ENCODE measurements at places on chromosomes 6 and 20. TPM values are rescaled to one million over a fixed set of nuclear protein-coding genes. Genes with fewer than 3 reads are reported as not detected.

- no peak for DNase-seq
These were observed 253.7 kb downstream of the TMEM242 start for GRCh38 chr6:157069585-157069984.

GRCh38 chr6:149108038-149108748, 209.3 kb upstream of the TAB2 start:
- no peak for DNase-seq

DNA sequence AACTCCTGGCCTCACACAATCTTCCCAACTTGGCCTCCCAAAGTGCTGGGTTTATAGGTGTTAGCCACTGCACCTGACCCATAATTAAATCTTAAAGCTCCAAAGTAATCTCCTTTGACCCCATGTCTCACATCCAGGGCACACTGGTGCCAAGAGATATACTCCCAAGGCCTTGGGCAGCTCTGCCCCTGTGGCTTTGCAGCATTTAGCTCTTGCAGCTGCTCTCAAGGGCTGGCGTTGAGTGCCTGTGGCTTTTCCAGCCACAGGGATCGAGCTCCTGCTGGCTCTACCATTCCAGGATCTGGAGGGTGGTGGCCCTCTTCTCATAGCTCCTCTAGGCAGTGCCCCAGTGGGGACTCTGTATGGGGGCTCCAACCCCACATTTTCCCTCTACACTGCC, 49.3 kb upstream of the CD2AP start:
- no peak for DNase-seq

DNA sequence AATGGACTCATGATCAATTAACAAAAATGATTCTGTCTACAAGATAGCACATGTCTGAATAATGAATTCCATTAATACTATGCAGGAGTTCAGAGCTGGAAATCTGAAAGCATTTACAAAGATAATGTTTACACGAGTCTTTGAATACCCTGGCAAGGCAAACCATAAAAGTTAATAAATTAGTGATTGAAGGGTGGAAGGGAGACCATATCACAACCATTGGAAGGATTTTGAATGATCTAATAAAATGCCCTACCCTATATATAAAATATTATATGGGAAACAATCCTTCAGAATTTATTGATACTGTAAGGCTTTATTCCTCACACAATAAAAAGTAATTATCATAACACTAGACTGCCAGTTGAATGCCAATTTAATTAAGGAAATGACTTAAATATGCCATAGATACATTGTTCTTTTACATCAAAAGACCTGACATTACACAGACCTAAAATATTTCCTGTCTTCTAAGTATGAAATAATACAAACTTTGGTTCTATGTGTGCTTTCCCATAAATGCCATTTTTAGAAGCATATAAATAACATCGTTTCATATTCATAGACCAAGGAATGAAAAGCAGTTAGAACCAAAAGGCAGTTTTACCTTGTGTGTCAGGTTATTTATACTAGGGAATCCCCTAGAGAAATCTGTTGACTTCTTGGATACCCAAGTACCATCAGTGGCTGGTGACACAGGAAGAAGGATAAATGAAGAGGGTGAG, 249.2 kb upstream of the MARCKS start:
- DNase-seq, result no peak

DNA sequence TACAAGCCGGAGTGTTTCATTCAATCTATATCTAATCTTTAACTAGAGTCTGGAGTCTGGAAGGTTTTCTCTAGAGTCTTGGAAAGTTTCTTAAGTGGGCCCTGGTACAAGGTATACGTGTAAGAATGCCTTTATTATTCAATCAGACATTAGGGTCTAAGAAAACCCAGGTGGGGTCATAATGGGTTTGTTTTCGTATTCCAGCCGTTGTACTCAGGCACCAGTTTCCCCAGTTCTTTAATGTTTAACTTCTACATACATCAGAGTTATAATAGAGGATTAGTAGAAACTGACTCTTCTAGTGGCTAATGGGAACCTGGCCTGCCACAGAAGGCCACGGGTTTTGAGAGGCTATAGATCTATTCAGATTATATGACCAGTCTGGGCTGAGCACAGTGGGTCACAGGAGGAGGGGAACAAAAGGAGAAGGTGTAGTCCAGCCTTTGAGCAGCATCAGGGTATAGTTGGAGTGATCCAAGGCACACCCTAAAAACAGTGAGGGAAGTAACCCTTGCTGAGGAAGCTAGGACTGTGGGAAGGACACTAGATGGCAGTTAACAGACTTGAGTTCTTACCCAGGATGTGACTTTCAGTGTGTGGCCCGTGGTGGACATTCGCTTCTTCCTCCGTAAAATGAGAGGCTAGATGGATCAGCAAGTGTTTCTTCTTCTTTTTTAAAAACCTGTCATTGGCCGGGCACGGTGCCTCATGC, 15.5 kb downstream of the FAM83B start:
- DNase-seq, result no peak

FAM162B gene
- not detected for total RNA-seq

- DNase-seq, result no peak
These were observed 124.5 kb upstream of the SAMD5 start for GRCh38 chr6:147384029-147384428.

DNA sequence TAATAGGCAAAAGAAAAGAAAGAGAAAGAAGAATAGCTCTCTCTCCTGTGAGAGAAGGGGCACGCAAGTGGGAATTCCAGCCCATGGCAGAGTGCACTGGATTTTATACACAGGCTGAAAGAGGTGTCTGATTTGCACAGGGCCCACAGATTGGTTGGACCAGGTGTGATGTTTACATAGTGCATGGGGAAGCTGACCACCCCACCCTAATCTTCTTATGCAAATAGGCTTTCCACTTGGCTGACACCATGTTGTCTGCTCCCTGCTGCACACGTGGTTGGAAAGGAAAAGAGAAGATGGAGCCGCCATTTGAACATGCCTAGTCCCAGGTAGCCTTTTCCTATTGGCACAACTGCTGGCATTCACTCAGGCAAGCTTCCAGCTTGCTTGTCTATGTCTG, 20.2 kb downstream of the MICA start:
- DNase-seq, result no peak

DNA sequence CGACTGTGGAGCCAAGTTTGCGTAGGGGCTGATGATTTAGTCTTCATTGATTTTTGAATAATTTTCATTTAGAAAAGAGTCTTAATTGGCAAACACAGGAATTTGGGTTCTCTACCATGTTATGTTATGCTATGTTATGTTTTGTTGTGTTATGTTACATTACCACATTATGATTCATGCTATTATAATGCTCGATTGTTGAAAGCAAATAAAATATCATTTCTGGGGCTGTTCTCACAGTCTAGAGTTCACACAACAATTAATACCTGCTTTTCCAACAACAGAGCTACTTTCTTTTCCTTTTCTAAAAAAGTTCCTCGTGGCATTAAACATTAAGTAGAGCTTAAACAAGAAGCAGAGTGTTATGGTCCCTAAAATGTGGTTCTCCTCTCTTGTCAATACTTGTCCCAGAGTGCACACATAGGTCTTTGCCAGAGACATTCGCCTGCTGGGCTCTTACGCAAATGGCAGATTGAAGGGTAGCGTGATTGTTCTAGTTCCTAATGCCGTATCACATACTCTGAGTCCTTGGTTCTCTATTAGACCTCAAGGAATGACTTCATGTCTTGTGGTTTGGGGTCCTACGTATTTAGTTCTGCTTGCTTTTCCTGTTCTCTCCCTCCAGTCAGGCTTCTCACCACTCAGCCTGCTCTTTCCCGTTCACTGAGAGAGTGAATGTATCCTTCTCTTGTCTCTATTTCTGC, 370.3 kb downstream of the CD109 start:
- DNase-seq, result no peak

DNA sequence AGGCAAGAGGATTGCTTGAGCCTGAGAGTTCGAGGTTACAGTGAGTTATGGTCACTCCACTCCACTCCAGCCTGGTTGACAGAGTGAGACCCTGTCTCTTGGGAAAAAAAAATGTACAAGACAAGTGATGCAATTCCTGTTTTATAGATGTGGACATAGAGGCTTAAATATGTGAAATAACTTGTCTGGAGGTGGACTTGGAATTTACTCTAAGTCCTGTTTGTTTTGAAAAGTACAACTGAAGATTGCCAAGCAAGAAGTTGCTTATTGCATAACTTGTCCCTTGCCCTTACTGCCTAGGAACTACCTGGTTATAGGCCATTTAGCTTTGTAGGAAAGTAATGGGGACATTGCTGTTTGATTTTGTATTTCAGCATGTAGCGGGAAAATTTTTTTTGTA, 26.0 kb upstream of the ADIG start:
- no peak for DNase-seq

GRCh38 chr6:118228886-118229285, 319.2 kb upstream of the PLN start:
- DNase-seq, result no peak

ARMH2 gene
- total RNA-seq, result not detected

DNA sequence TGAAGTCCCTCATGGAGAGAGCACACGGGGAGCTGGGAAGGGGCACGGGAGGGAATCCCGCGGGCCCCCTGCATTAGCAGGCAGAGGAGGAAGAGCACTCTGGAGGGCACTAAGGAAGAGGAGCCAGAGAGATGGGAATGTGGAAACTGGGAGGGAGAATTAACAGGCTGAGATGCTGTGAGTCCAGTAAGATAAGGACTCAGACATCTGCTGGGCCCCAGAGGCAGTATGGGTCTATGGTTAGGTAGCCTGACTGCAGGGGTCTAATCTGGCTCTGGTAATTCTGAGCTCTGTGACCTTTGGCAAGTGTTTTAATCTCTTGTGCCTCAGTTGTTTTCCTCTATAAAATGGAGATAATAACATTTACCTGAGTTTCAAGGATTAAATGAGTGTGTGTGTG, 15.7 kb upstream of the SRSF3 start:
- no peak for DNase-seq

GRCh38 chr6:13425943-13426931, 61.2 kb downstream of the GFOD1 start:
- no peak for DNase-seq

DNA sequence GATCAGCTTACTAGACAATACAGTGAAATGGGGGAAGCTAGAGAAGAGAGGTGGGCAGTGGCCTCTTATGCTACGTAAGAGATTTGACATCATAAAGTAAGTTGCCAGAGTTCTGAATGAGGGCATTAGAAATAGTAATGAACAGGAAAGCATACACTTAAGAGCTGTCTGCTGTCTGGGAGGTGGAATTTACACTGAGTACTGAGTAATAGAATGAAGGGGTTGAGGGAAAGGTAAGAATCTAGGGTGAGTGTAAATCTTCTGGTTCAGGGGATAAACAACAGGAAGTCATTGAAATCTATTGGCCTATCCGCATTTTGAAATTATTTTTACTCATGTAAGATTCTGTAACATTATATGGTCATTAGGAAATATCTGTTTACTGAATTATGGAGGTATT, 35.8 kb downstream of the HLA-DMB start:
- DNase-seq, result no peak

GRCh38 chr6:84050408-84050807, 16.8 kb downstream of the MRAP2 start:
- DNase-seq, result no peak

C6orf15 gene
- total RNA-seq, result not detected

KCNK5 gene
- not detected for total RNA-seq

CDH26 gene
- not detected for total RNA-seq

DNA sequence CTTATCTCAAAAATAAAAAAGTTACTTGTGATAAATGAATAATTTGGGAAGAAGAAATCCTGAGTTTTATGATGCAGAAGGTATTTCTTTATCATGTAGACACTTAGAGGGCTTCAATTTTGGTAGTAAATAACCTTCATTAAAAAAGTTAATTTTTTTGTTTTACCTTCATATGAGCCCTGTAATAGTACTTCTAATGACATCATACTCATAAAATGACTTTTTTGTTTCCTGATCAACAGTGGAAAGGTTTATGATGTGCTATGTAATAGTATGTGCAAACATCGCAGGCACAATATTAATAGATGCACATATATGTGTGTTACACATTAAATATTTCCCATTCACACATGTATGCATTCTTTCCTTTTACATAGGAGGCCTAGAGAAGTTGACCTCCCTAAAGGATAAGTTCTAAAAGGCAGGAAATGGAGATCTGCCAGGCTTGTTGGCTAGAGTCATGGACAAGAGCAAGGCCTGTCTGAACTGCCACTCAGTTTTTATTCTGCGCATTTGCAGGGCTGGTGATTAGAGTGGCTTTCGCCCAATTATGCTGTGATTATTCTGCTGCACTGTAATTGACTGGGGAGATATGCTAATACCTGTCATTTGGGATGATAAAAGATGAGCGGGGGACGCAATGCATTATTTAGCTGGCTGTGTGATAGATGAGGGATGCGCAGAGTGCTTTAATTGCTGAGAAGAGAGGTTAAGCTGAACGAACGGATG, 272.6 kb downstream of the TMEM242 start:
- no peak for DNase-seq

- DNase-seq, result peak; percentile 83
These were observed 136.7 kb downstream of the HFE start for GRCh38 chr6:26223650-26224546.

CNBD2 gene
- total RNA-seq, result 3.6 TPM

DNA sequence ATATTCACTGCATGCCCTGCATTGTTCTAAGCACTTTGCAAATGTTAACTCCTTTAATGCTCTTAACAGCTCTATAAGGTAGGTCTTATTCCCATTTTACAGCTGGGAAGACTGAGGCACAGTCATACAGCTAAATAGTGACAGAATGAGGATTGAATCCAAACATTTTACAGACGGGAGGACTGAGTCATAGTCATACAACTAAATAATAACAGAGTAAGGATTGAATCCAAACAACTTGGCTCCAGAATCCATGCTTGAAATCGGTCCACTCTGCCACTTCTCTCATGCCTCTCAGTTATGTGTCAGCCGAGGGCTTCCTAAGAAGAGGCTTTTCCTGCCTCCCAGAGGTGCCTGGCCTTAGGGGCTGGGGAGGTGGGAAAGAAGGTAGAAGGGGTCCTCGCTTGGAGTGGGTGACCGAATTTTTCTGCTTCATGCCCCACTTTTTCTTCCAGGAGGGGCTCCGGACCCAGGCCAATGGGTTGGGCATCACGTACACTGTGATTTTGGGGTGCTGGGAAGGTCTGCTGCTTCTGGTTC, 137.4 kb upstream of the RNF24 start:
- DNase-seq, result no peak

- DNase-seq, result no peak
These were observed 298.1 kb upstream of the TCF21 start for GRCh38 chr6:133590814-133591213.

DNA sequence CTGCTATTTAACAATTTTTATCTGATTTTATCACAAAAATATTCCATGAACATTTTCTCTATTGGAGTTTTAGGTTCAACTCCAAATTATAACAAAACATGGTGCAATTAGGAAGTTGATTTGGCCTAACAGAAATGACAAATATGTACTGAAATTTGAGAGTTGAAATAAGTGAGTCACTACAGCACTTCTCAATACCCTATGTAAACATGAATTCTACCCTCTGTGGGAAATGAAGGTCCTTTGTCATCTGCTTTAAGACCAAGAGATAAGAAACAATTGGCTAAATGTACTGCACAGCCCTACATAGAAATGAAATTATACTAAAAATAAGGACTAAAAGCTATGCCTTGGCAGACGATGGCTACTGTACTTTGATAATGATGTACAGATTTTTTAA, 86.2 kb upstream of the BEND6 start:
- no peak for DNase-seq

- DNase-seq, result no peak
These were observed 152.8 kb upstream of the RIPOR2 start for GRCh38 chr6:25088513-25088912.
